ENCODE measurements at places on chromosomes 13 and 19.

DNA sequence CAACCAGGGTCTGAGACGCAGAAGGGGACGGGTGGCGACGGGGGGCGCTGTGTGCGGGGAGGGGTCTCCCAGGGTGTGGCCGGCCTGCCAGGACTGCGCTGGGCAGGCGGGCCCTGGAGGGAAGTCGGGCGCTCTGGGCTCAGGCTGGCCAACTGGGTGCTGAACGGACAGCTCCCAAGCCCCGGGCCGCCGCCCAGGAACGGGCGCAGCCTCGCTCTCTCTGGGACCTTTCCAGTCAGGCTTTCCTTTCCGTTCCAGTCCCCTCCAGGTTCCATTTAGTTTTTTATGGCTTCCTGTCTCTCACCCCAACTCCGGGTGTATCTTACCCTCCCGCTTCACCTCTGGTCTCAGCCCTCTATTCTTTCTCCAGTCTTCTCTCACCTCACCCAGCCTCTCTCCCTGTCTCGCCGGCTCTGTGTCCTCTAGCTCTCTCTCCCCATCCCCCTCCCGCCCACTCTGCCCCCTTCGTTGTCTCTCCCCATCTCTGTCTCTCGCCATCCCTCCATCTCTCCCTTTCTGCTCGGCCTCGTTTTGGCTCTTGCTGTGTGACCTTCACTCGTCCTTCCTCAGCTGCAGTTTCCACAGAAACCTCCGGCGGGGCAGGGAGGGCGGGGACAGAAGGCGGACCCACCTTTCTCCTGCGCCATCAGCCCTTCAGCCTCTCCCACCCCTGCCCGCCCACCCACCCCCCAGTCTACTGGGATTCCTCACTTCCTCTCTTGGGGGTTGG lies 3.3 kb upstream of the ATP1A3 start:
- DNase-seq = no peak

- no peak for DNase-seq
Measured at GRCh38 chr13:49464621-49465325, 20.7 kb downstream of the SETDB2 start.

DNA sequence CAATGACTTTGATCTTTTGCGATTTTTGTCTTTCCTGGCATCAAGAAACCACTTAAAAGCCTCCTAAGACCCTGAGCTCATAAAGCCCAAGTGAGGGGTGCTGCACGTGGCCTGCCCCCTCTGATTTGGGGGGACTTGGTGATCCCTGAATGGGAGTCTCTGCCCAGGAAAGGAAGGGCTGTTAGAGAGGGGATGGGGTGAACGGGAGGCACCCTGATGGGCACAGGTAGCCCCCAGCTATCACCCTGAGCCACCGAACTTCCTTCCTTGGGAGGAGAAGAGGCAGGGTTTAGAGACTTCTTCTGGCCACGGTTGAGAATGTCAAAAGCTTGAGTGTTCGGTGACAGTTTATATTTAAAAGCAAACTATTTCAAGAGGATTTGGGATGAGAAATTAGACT lies 305.5 kb downstream of the ZNF536 start:
- no peak for DNase-seq

DNA sequence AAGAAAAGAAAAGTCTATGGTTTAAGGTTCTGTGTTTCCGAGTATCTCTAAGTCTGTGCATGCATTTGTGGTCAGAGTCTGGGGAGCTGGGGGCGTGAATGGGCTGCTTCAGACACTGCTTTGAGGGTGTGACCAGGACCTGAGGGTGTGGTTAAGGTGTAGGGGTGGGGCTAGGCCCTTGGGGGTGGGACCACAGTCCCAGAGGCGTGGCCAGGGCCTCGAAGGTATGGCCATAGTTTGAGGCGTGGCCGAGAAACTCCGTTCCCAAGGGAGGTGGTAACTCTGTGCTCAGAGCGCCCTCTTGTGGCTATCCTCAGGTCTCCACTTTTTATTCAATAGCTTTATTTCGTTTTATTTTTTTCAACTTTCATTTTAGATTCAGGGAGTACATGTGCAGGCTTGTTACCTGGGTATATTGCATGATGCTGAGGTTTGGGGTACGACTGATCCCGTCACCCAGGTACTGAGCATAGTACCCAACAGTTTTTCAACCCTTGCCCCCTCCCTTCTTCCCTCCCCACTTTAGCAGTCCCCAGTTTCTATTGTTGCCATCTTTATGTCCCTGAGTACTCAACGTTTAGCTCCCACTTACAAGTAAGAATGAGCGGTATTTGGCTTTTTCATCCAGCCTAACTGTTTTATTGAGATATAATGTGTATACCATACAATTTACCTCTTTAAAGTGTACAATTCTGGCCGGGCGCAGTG lies 7.0 kb upstream of the CBLC start:
- DNase-seq = peak; percentile 91

GRCh38 chr19:39727070-39727800 lies 10.6 kb downstream of the CLC start:
- DNase-seq = no peak

- no peak for DNase-seq
Measured at GRCh38 chr13:99280166-99280565, 22.0 kb upstream of the GPR18 start.

DNA sequence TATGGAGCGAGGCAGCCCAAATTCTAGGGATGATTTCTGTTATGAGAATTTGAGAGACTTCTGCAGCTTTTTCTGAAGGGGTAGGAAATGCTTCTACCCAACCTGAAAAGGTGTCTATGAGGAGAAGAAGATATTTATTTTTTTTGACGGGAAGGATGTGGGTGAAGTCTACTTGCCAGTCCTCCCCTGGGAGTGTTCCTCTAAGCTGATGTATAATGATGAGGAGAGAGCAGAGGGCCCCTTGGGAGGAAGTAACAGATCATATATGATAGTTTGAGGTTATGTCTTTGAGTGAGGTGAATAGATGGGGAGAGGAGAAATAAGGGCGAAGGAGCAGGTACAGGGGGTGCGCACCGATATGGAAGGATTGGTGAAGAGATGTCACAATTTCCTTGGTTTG lies 910.6 kb upstream of the SLITRK5 start:
- DNase-seq = no peak

- no peak for DNase-seq
Measured at GRCh38 chr13:37143911-37144310, 38.4 kb upstream of the CSNK1A1L start.

- no peak for DNase-seq
Measured at GRCh38 chr13:71685072-71685471, 181.9 kb downstream of the DACH1 start.

- DNase-seq = no peak
Measured at GRCh38 chr13:109509154-109509900, 277.1 kb downstream of the IRS2 start.

DNA sequence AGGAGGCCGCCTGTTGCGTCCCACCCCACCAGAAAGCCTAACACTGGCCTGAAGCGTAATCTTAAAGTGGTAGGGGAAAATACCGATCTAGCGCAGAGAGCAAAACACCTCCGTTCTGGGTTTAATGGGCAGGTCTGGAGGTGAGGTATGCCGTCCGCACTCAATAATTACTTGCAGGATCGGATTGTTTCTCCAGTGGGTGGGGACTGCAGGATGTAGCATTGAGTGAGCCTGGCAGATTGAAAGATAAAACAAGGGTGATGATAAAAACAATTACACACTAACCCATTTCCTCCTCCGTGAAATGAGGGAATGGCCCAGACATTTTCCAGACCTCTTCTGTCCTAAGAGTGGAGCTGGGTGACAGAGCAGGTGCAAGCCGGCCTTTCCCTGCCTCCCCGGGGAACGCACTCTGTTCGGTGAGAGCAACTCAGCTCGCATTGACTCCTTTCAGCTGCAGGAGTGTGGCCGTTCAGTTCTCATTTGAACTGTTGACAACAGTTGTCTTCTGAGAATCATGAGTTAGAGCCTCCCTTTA lies 110.2 kb upstream of the DOCK9 start:
- DNase-seq = no peak

DNA sequence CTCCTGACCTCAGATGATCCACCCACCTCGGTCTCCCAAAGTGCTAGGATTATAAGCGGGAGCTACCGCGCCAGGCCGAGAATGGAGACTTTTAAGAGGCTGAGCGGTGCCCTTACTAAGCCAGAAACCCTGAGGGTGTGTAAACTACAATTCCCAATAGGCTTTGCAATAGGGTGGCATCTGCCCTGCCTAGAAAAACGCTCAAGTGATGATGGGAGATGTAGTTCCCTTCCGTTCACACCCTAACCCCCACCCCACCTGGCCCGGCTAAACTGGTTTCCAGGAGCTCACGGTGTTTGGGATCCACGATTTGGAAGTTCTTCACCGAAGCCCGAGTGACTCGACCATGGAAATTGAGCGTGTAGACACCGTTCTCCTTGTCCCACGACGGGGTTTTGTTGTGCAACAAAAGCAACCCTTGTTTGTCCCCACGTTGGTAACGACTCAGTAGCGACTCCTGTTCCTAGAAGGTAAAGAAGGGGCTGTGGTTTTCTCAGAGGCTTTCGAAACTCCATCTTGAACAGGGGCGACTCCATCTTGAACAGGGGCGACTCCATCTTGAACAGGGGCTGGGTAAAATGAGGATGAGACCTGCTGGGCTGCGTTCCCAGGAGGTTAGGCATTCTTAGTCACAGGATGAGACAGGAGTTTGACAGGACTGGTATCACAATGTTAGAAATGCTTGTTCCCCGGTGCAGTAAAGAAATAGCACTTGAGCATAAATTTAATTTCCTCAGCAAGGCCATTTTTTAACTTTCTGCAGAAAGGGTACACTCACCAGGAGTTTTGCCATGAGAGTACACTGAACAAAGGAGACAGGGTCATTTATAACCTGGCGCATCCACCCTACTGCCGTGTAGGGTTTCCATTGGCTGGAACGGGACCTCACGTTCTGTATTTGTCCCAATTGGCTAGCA lies 9.8 kb downstream of the PPP1R15A start:
- no peak for DNase-seq

DNA sequence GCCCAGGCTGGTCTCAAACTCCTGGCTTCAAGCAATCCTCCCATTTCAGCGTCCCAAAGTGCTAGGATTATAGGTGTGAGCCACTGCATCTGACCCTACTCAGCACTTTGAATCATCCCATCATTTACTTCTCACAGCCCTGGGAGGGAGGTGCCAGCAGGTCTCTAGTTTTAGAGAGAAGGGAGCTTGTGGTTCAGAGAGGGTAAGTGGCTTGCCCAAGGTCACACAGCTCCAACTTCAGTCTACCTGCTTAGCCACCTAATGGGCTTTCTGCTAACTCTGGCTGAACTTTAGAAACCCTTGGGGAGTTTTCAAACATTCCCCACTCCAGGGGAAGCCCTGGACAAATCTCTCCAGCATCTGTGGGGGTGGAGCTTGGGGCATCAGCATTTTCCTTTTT lies 18.3 kb downstream of the CACNA1A start:
- no peak for DNase-seq

DNA sequence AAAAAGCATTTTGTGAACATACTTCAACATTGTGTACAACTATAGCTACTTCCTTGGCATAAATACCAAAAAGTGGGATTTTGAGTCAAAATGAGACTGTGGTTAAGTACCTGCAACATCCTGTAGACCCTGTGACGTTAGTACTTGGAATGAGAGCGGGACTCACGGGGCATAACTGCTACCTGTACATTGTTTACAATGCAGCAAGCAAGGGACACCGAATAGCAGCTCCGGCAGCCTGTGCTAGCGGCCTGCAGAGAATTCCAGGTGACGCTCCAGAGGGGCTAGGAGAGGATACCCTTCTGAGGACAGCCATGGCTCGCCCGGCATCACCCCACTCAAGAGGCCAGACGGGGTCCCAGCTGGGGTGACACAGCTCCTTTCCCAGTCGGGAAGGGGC lies 824 bp upstream of the ZNF331 start:
- no peak for DNase-seq

- no peak for DNase-seq
Measured at GRCh38 chr13:27367570-27367969, 56.8 kb upstream of the GTF3A start.

GRCh38 chr19:44947041-44947581 lies 1.3 kb downstream of the APOC2 start:
- no peak for DNase-seq

DNA sequence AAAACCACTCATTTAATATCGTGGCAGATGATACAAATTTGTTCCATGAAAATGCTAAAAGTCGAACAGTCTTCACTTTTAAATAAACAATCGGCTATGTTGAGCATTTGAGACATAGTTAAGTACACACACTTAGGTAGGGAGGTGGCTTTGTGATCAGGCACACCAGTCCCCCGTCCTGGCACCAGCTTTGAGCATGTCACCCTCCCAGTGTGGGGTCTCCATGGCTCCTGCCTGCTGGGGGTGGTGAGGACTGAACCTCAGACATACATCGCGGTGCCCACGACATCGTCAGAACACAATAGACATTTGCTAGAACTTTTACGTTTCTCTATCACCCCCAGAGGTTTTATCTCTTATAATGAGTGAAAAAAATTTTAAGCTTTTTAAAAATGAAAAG lies 62.0 kb downstream of the RFX2 start:
- no peak for DNase-seq

GRCh38 chr19:38168637-38169036 lies 55.4 kb downstream of the DPF1 start:
- DNase-seq = no peak

DNA sequence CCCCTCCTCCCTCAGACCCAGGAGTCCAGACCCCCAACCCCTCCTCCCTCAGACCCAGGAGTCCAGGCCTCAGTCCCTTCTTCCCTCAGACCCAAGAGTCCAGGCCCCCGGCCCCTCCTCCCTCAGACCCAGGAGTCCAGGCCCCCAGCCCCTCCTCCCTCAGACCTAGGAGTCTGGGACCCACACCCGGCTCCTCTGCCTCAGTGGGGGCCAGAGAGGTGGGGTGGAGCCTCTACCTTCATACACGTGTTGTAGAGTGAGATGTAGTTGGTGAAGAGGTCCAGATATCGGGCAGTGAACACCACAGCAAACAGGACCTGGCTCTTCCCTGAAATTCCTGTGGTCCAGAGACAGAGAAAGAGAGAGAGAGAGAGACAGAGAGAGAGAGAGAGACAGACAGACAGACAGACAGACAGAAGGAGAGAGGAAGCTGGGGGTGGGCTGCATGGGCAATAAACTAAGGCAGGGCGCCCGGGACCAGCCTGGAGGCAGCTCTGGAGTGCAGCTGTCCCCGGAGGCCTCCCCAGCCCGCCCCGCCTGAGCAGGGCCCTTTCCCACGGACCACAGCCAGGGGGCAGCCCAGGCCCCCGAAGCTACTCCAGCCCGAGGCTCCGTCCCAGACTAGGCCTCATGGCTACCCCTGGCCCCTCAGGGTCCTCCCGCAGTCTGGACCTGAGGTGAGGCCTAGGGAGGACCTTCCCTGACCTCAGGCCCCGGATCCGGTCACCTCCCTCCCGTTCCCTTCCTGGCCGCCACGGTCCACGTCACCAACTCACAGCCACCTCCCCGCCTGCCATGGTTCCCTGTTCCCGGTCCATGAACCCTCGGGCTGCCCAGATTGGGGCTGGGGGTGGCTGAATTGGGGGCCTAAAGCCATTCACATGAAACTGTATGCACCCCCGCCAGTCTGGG lies 907 bp downstream of the KDELR1 start:
- DNase-seq = peak; percentile 75

GRCh38 chr13:99327126-99327525 lies 19.9 kb upstream of the GPR183 start:
- DNase-seq = no peak

- DNase-seq = no peak
Measured at GRCh38 chr19:48798937-48799336, 11.9 kb downstream of the BCAT2 start.

Measured in hematopoietic multipotent progenitor cell (in vitro differentiated cells).